ENCODE measurements at places on chromosomes 4 and X.

GRCh38 chr4:107470173-107470572 is 249.9 kb downstream of the PAPSS1 start:
- no peak for DNase-seq

DNA sequence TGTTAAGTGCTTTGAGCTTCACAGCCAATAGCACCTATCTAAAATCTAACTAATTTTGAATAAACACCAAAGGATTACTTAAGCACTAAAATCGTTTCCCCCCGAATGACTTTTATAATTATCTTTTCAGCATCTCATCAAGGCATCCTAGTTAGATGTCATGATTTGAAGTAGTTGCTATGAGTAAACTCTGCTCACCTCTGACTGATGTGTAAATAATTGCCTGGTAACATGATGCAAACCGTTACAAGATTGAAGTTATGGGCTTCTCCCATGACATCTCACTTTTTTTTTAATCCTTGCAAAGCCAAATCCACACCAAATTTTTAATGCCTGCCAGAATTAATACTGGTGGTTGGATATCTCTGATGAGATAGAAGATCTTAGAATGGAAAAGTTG is 377.1 kb downstream of the PRDM5 start:
- DNase-seq: no peak

- DNase-seq: no peak
These were observed 77.5 kb upstream of the ELOVL6 start for GRCh38 chr4:110275871-110276270.

DNA sequence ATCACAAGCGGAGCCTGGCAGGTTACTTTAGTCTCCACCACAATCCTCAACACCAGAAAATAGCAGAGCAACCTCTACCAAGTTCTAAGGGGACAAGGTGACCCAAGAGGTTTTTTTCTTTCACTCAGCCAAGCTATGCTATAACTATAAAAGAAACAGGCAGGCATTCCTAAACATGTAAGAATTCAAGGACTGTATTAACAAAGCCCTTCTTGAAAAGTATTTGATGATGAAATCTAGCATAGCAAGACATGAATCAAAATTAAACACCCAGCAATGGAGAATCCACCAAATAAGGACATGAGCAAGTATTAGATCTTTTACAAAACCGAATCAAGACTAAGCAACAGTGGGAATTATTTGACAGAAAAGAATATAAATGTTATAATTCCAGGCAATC is 25.7 kb upstream of the C1QTNF7 start:
- no peak for DNase-seq

- DNase-seq: no peak
These were observed 35.0 kb downstream of the QDPR start for GRCh38 chr4:17476853-17477252.

DNA sequence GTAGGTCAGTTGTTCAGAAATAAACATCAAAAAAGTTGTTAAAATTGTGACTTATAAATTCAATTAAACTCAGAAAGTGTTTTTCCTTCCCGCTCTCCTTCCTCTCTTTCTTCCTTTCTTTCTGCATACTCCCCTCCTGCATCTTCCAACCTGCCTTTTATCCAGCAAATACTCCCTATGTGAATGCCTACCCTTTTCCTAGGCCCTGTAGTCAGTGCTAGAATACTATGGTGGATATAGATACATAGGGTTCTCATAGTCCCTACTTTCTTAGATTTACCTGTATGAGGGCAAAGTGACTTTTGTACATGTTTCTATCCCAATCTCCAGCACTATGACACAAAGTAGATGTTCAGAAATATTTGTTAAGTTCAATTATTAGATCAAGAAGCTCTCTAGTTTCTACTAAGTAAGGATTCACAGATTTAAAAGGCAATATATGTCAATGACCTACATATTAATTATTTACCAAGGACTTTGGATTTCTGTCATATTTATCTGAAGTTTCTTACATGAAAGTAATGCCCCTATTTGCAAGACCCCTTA is 732 bp downstream of the SULT1E1 start:
- no peak for DNase-seq

- no peak for DNase-seq
These were observed 146.4 kb upstream of the EDNRA start for GRCh38 chr4:147334478-147334877.

DNA sequence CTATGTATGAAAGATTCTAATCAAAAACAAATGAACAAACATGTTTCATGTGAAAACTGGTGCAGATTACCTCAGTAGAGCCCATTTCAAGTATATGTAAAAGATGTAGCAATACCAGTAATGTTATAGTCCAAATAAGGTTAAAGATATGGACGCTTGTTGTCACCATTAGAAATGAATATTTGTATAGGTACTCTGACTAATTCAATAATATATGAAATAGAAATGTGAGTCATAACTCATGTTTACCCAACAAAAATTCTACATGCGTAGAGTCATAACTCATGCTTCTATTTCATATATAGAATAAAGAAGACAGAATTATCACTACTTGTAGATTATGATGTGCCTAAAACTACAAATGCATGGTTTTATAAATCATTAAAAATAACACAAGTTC is 739.1 kb upstream of the DIAPH2 start:
- DNase-seq: no peak

- DNase-seq: no peak
These were observed 1.6 kb downstream of the RCHY1 start for GRCh38 chr4:75512386-75513211.

DNA sequence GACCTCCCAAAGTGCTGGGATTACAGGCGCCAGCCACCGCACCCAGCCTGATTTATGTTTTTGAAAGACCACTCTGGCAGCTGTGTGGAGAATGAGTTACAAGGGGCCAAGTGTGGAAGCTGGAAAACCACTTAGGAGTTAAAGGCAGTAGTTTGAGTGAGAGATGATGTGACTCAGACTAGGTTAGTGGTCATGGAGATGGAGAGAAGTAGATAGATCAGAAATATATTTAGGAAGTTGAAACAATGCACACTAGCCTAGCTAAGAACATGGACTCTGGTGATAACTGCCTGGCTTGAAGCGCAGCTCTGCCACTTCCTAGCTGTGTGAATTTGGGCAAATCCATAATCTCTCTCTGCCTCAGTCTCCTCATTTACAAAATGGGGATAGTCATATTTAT is 11.9 kb upstream of the RBMX start:
- no peak for DNase-seq

- no peak for DNase-seq
These were observed 307.9 kb upstream of the ZFP42 start for GRCh38 chr4:187687697-187688096.

DNA sequence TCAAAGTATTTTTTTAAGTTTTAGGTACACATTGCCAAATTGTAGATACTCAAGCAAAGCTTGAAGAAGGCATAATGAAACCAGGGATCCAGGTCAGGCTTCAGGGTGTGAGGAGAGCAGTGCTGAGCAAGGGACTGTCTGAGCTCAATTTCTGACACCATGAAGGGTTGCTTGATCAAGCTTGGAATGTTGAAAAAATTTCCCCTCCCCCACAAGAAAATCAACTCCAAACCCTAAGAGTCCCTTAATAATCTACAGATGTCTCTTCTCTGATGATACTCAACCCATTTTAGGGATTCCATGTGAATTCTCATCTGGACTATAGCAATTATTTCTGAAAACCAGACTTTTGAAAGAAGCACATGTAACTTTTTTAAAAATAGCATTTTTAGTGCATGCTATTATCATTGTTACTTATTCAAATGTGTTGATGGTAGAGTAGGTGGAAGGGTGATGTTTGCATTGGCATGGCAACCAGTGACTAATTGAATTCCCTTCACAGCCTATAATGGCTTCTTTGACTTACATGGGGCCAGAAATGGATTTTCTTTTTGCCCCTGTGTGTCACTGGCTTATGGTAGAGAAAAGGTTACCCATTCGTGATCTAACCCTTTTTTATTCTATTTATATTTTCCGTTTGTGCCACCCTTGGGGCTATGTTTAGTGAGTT is 252.0 kb downstream of the FBXW7 start:
- DNase-seq: no peak

DNA sequence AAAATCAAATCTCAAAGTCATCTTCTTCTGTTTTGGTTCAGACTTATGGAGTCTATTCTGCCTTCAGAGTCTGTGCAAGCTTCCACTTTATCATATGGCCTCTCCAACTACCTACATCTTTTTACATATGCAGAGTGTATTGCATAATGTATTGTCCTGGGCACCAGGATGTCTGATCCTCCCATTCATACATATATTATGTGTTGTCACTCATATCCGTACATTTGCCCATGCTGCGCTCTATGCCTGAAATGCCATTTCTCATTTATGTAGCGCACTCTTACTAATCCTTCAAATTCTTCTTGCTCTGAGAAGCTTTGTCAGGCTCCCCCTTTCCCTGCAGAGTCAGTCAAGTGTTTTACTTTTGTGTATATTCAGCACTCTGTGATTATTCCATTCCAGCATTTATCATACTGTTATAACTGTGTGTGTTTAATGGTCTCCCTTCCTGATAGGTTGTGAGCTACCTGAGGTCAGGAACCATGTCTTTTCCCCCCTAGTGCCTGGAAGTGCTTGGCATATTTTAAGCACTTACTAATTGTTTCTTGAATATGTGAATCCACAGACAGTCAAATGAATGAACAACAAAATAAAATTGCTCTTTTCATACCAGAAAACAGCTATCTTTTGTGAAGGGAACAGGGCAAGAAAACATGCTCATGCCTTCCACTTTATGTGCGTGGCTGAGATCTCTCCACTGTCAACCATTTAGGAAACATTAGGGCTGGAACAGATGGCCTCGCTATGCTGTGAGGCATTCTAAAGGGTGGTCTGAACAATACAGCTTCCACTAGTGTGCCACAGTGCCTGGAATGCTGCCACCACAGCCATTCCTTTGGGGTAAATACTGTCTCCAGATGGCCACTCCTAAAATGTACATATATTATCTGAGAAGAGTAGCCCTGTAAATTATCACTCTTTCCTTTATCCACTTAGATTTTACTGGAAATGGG is 81.8 kb downstream of the GLUD2 start:
- DNase-seq: no peak

GRCh38 chrX:2559124-2559523 is 58.3 kb upstream of the DHRSX start:
- DNase-seq: no peak

DNA sequence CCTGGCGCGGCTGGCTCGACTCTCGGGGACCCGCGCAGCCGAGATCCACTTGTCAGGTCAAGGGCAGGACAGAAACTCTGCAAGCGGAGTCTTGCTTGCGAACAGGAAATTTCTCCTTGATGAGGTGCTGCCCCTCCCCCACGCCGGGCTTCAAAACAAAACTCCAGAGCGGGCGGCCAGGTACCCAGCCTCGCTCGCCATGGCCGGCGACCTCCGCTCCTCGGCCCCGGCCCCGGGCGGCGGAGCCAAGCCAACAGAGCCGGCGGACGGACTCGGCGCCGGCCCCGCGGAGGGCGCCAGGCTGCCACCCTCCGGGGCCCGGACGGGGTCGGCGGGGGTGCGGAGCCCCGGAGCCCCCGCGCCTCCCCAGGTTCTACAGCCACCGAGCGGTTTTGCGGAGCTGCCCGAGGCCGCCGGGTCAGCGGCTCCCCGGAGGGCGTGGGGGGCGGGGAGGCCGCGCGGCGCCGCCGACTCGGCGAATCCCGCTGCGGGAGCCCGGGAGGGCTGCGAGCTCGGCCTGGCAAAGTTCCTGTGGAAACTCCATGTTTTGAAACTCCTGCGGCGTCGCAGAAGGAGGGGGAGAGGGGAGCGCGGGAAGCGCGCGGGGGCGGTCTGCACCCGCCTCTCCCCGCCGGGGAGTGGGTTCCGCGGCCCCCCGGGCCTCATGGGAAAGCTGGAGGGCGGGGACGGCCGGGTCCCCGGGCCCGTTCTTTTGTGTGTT is 11.7 kb upstream of the BCOR start:
- DNase-seq: no peak

GRCh38 chr4:87232216-87232615 is 11.8 kb upstream of the KLHL8 start:
- DNase-seq: no peak

GRCh38 chr4:8310306-8310705 is 40.8 kb downstream of the HTRA3 start:
- DNase-seq: no peak

GRCh38 chrX:45668686-45669443 is 468.2 kb upstream of the DIPK2B start:
- DNase-seq: no peak

DNA sequence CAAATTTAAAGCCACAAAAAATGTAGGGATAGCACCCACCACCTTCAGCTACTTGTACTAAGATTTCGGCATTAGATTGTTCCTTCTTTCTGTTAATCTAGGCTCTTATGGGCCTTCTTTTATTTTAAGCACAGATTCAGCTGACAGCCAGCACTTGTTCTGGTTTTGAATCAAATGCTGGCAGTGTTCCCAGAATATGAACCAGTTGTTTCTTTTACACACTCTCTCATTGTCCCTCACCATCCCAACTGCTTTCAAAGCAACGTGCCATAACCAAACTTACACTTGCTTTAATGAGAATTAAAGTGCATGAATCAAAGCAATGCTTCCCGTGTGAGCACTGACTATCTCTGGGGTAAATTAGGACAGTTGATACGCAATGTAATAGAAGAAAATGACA is 744.5 kb upstream of the FAM241A start:
- peak; percentile 24 for DNase-seq

DNA sequence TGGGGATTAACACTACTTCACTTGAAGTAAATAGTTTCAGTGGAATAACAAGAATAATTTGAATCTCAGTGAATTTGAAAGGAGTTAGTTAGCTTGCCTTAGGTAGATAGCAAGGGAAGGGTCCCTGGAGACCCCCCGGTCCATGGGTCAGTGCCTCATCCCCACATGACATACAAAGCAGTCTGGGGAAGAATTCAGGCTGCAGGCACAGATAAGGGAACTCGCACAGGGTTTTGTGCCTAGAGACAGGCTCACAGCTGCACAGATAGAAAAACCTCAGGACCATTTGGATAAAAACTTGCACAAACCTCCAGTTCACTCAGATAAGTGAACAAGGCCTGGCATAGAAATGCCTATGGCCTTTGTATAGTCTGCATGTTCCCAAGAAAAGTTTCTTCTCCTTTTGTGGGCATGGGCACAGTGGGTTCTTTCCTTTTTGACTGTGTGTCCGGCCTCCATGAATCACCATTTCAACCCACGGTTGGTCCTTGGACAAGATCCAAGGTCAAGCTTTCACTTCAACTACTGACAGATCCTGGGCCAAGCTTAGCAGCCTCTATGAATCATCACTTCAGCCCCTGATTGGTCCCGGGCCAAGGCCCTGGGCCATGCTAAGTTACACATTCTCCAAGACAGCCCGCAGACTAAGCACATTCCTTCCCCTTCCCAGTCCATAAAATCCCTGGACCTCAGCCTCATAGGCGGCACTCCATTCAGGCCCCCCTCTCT is 108.3 kb upstream of the KLHL4 start:
- no peak for DNase-seq

Measured in NCI-H187 (cell line).